ENCODE measurements at places on chromosomes 12 and 14.

- DNase-seq: no peak
Observed at GRCh38 chr12:79420146-79420618, 270.6 kb downstream of the PAWR start.

DNA sequence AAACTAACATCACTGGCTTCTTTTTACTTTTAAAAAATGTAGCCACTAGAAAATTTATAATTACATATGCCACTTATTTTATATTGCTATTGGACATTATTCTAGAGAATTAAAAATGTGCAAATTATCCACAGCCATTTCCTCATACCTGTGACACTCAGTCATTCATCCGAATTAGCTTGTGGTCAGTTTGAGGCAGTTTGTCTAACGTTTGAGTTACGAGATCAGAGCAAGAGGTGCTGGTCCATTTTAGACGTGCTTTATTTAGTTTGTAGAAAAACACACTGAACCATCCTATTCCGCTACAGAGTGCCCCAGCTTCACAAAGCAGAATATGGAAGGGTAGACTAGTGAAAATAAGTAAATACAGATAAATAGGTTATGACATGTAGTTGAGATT, 513.0 kb downstream of the NRXN3 start:
- DNase-seq: no peak

GRCh38 chr14:31275731-31276130, 68.1 kb upstream of the HECTD1 start:
- no peak for DNase-seq

- no peak for DNase-seq
Observed at GRCh38 chr14:92531106-92531873, 17.7 kb downstream of the RIN3 start.

DNA sequence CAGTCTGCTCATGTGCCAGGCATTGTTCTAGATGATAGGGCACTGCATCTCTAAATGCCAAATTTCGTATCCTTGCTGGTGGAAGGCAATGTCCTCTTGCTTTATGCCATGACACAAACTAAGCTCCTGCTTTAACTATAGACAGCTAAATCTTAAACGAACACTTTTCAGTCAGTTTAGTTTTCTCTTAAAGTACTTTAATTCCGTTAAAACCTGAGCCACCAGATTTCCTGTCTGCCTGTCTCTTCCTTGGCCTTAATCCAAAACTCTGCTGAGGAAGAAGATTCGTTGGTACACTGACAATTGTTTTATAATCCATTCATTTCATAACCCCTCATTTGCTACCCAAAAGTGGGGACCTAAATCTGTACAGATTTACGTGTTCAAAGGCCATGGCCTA, 194.4 kb upstream of the BCL2L14 start:
- no peak for DNase-seq

DNA sequence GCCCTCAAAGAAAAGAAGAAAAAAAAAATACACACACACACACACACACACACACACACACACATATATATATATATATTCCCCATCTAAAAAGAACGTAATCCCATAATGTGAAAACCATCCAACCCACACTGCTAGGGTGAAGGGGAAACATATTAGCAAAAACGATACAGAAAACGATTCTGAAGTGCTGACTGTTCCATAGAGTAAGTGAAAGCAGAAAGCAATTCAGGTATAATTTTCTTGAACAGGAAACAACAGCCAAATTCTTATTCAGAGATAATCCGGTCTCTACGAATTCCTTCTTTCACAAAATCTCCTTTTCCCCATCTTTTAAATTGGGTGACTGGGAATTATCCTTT, 393.5 kb downstream of the NOVA1 start:
- DNase-seq: no peak

GRCh38 chr12:70852416-70853150, 68.0 kb downstream of the PTPRR start:
- no peak for DNase-seq

DNA sequence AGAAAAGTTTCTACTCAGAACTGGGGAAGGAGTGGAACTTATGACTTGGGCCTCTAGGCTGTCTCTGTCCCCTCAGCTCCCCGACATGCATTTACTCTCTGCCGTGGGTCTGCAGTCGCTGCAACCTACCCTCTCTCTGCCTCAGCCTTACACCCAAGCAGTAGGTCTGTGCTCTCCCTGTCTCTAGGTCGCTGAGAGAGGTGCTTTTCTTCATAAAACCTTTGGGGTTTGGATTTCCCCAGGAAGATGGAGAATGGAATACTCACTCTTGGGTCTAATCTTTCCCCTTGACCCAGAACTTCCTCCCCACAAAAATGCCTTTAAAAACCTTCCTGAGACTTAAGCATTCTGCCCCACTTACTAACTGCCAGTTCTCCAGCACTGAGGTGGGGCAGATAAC, 12.9 kb downstream of the GPR84 start:
- DNase-seq: no peak

DNA sequence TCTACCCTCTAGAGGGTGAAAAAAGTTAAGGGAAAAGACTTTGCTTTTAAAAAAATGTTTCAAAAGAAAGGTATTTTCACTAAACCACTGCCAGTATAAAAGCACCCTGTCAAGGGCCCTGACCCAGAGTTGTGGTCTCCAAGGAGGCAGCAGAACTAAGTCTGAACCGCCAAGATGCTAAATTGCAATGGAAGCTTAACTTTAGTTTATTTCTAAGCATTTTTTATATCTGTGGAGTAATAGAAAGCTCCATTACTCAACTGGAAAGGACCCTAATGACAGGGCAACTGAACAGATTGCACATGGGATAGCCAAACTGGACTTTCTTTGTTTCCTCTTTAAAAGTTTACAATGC, 379.8 kb downstream of the NAV3 start:
- no peak for DNase-seq

Data from progenitor cell of endocrine pancreas (in vitro differentiated cells).